ENCODE measurements at places on chromosomes 3 and 15. TPM values are rescaled to one million over a fixed set of nuclear protein-coding genes. Genes with fewer than 3 reads are reported as not detected.

The MST1R gene
- 0.23 TPM for polyA plus RNA-seq

The CCR3 gene
- not detected for polyA plus RNA-seq

The NME9 gene
- 0.65 TPM for polyA plus RNA-seq

The TRH gene
- polyA plus RNA-seq, result not detected

The GRK7 gene
- polyA plus RNA-seq, result 0.03 TPM

The NXPE3 gene
- 21.3 TPM for polyA plus RNA-seq

The DCLK3 gene
- polyA plus RNA-seq, result not detected

The EAF1 gene
- polyA plus RNA-seq, result 10.0 TPM

The TBC1D21 gene
- polyA plus RNA-seq, result not detected

The SIDT1 gene
- 0.02 TPM for polyA plus RNA-seq

The DNASE1L3 gene
- not detected for polyA plus RNA-seq

The CMTM7 gene
- 50.1 TPM for polyA plus RNA-seq

The KNG1 gene
- not detected for polyA plus RNA-seq
